Right atrium auricular region (tissue), 2 donors: ENCODE measurements at places on chromosomes 3 and 15.

GRCh38 chr3:151144760-151145159, 58.3 kb downstream of the GPR171 start:
- no peak for DNase-seq

GRCh38 chr15:52481915-52482314, 46.8 kb downstream of the MYO5A start:
- DNase-seq, result no peak

- no peak for DNase-seq
Measured at GRCh38 chr3:182913889-182914288, 66.4 kb downstream of the DCUN1D1 start.

DNA sequence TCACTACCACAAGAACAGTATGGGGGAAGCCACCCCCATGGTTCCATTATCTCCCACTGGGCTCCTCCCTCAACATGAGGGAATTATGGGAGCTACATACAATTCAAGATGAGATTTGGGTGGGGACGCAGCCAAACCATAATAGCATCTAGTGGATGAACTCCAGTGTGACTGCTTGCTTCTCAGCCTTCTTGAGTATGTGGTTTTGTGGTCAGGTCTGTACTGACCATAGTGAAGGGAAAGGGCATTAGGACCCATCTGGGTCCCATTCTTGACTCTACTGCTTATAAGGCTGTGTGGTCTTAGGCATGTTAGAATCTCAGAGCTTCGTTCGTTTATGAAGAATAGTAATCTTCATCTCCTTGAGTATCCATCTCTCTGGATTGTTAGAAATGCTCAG, 81.4 kb downstream of the CGNL1 start:
- DNase-seq, result no peak

- no peak for DNase-seq
Measured at GRCh38 chr15:92494806-92495336, 101.2 kb downstream of the ST8SIA2 start.

- DNase-seq, result no peak
Measured at GRCh38 chr3:85670634-85671205, 711.9 kb downstream of the CADM2 start.

DNA sequence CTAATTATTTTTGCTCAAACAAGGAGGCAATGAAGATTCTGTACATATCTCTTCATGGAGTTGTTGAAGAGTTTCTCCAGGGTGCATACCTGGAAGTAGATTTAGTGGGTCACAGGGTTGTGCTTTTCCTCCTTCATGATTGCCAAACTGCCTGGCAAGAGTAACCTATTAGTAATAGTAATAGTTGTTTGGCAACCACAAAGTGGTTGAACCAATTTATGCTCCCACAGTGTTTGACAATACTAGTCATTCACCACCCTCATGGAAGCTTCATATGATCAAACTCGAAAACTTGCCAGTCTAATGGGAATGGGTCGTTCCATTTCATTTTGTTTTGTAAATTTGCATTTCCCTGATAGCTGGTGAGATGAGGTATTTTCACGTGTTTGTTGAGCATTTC, 57.8 kb downstream of the TLE3 start:
- DNase-seq, result no peak

DNA sequence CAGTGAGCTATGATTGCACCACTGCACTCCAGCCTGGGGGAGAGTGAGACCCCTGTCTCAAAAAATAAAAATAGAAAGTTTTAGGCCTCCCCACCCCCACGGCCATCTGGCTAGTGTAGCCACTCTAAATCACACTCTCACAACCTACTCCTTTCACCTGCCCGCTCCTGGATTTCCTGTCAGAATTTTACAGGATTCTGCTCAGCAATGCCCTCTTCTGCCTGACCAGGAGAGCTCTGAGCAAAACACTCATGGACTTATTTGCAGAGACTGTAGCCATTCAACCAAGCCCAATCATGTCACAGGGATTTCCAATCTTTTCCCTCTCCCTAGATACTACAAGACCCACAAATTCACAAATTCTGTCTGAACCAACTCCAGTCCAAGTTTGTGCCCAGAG, 242.6 kb upstream of the TPRG1 start:
- no peak for DNase-seq

DNA sequence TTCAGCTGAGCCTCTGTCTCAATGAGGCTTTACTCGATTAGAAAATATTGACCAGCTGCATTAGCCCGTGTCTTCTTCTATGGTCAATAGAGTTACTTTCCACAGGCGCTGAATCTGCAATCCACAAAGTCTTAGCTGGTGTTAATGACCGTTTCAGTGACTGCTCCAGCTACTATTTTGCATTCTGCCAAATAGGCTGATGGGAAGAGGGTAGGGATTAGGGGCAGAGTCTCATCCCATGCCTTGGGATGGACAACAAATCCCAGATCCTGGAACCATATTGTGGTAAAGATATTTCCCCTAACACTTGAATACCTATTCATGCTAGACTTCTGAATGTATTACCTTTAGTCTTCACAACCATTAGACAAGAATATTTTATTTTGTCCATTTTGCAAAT, 29.5 kb upstream of the MAGI1 start:
- no peak for DNase-seq

- DNase-seq, result no peak
Measured at GRCh38 chr15:68829068-68829467, 8.4 kb upstream of the ANP32A start.

DNA sequence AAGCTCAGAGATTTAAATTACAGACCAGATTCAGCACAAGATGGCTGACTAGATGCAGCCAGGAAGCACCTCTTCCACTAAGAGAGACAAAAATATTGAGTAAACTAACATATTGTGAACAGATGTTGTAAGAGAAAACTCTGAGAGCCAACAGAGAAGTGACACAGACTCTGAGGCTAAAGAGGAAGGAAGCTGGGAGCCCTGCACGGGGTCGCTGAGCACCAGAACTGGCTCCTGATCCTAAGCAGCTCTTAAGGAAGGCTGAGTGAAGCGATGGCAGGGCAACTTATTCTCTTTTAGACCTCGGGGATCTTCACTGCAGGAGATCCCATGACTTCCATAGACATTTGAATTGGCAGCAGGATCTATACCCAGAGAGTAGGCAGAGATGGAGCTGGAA, 578.0 kb upstream of the GRM7 start:
- DNase-seq, result no peak

DNA sequence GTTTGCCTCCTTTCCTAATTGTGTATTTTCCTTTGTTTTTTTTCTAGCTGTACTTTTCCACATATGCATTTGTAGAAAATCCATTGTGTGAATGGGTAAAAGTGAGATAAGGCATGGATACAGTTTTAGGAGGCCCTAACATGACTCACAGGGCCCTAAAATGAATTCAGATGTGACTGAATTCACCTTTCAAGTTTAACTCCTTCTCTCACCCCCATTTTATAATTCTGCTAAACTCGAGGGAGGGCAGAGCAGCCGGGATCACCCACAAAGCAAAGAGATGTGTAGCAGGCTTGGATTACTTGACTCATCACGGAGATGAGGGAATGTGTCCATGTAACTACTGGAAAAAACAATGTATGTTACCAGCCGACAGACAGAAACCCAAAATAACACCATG, 59.9 kb downstream of the FOXP1 start:
- no peak for DNase-seq

DNA sequence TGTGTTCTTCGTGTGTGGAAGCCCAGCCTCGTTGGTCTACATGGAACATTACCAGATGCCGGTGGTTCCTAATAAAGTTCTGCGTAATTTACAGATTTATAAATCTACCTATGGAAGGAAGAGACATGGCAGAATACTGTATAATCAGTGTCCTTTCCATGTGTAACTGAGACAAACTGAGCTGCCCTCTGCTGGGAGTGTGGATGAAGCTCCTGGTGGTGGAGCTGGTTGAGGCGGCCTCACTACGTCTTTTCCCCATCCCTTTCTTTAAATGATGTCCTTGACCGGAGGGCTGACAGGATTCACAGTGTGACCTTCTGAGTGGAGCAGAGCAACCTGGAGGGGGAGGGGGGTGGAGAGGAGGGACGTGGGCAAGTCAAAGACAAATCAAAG, 267.0 kb upstream of the CHRM5 start:
- DNase-seq, result no peak

DNA sequence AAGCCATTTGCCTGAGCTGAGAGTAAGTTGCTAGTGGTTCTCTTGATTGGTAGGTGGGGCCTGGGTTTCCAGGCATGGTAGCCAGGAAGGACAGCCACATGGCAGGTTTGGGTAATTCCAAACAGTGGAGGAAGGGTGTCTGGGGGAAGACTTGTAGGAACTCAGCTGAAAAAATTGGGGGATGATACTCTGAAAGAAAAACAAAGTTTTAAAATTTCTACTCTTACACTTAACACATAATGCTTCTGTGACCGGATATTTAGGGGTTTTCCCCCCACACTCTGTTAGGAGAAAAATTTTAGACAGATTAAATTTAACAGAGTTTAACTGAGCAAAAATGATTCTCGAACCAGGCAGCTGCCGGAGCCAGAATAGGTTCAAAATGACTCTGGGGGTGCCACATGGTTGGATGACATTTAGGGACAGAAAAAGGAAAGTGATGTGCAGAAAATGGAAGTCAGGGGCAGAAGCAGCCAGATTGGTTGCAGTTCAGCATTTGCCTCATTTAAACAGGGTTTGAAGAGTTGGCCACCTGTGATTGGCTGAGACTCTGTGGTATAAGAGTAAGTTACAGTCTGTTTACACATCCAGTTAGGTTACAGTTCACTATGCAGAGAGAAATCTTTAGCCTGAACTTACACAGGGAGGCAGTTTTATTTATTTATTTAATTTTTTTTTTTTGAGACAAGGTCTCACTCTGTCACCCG, 8.1 kb downstream of the B2M start:
- no peak for DNase-seq

DNA sequence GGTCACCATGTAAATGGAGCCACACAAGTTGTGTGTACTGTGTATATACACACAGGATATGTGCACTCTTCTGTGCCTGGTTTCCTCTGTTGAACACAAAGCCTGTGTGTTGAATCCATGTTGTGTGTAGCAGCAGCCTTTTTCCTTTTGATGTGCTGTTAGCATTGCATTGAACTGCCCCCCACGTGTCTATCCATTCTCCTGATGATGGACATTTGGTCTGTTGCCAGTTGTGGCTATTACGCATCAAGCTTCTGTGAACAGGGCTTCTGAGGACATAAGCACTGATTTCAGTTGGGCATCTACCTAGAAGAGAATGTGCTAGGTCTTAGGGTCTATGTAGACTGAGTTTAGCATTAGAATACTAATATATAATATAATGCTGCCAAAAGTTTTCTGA, 77.4 kb downstream of the LSM3 start:
- DNase-seq, result no peak

DNA sequence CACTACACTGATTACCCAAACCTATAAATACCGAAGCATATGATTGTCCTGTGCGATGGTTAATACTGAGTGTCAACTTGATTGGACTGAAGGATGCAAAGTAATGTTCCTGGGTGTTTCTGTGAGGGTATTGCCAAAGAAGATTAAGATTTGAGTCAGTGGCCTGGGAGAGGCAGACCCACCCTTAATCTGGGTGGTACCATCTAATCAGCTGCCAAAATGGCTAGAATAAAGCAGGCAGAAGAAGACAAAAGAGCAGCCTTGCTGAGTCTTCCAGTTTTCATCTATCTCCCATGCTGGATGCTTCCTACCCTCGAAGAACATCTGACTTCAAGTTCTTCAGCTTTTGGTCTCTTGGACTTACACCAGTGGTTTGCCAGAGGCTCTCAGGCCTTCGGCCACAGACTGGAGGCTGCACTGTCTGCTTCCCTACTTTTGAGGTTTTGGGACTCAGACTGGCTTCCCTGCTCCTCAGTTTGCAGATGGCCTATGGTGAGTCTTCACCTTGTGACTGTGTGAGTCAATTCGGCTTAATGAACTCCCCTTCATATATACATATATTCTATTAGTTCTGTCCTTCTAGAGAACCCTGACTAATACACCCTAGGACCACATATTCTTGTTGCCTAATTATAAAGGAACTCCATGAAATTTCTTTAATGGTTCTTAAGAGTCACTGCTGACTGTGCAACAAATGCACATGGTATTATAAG, 31.7 kb downstream of the CSNK1G1 start:
- no peak for DNase-seq

DNA sequence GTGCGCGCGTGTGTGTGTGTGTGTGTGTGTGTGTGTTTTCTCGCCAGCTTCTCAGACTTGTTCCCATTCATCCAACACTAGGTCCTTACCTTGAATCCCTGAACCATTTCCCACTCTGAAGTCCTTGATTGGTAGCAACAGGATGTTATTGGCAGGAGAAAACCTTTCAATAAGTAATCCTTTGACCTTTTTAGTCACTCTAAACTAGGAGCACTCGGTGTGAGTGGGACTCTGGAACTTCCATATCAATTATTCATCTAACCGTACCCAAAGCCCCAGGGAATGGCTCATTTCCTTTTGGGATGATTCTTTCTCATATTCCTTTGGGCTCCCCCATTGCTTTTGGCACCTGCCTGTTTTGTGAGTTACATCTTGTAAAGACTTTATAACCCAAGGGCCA, 140.2 kb upstream of the SPRED1 start:
- DNase-seq, result no peak

- DNase-seq, result peak; percentile 61
Measured at GRCh38 chr15:75843678-75844581, 683 bp downstream of the UBE2Q2 start.

- no peak for DNase-seq
Measured at GRCh38 chr3:182618981-182619591, 174.2 kb upstream of the ATP11B start.

- DNase-seq, result no peak
Measured at GRCh38 chr3:32406486-32407408, 15.1 kb downstream of the CMTM7 start.

DNA sequence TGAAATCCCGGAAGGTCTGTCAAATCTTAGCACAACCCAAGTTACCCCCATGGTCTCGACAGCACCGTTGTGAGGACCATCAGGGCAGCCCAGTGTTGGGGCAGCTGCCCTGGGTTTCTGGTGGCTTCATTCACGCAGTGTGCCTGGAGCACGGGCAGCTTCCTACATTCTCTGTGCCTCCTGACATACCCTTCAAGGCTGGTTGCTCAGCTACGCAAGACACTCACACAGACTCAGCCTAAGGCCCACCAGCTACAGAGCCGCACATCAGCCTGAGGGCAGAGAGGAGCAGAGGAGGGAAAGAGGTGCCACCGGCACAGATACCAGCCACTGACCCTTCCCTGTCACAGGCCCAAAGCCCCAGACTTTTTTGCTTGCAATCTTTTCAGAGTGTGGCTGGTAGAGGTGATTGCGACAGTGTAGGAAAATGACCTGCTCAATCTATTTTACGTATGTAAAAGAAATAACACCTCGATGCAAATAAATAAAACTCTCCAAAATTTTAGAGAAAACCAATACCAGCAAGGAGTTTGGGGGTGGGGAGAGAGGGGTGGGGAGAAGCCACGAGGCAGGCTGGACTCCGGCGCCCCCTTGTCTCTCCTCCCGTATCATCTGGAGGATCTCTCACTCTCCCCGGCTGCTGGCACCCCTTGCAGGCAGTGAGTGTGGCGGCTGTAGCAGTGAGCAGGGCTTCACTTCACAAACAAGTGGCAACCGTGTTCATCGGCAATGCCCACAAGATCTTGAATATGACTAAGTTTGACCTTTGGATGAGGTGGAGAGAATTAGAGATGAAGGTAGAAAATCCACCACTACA, 12.7 kb downstream of the CSPG5 start:
- DNase-seq, result no peak

- no peak for DNase-seq
Measured at GRCh38 chr15:65328506-65329287, 24.2 kb downstream of the RNU5B-1 start.
